Activated naive CD4-positive, alpha-beta T cell (primary cell): ENCODE measurements at places on chromosomes 7 and 10.

DNA sequence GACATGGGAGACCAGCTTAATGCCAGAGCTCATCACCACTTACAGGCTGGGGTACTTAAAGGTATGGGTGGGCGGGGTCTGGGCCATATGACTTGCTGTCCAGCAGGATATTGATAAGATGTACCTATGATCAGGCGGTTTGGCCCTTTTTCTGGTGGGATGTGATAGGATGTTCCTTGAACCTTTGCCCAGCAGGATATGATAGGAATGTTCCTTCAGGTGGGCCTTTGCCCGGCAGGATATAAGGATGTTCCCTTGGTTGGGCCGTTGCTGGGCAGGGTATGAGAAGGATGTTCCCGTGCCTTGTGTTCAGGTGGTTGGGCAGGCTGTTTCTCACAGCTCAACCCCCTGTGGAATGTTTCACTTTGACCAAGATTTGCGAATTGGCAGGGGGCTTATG is 187.2 kb upstream of the CXCL12 start:
- DNase-seq = no peak

DNA sequence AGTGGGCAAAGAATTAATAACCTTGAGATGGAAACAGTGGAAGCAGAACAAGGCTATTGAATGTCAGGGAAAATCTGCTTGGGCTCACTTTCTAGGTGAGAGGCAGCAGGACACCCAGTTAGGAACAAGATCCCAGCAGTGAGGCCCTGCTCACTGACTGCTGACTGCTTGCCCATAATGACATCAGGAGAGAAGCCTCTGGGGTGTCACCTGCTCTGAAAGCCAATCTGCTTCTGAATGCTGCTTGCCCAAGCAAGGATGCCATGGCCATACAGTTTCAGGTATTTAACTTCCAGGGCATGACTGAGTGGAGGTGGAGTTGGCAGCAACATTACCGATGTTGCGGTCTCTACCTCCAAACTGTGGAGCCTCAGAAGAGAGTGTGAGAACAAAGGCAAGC is 11.7 kb upstream of the WAPL start:
- no peak for DNase-seq

- no peak for DNase-seq
Observed at GRCh38 chr7:158186864-158187693, 400.5 kb downstream of the PTPRN2 start.

- no peak for DNase-seq
Observed at GRCh38 chr10:69817078-69817581, 15.4 kb downstream of the COL13A1 start.

- DNase-seq = no peak
Observed at GRCh38 chr10:84854439-84854838, 526.0 kb downstream of the CCSER2 start.

- no peak for DNase-seq
Observed at GRCh38 chr7:5646846-5647245, 134.6 kb downstream of the RNF216 start.

DNA sequence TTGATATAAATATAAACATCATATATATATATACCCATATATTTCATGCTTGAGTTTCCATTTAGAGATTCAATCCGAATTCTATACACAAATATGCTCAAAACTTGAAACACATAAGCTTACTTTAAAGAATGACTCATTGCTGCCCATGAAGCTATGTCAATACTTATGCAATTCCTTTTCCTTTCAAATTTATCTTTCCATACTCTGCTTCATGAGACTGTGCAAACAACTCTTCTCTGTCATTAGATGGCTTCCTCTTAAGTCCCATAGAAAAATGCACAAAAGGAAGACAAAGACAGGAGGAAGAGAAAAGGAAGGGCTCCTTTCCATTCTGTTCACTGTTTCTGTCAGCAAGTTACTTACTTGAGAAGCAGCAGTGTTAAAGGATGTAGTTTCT is 895.7 kb upstream of the SORCS1 start:
- no peak for DNase-seq

DNA sequence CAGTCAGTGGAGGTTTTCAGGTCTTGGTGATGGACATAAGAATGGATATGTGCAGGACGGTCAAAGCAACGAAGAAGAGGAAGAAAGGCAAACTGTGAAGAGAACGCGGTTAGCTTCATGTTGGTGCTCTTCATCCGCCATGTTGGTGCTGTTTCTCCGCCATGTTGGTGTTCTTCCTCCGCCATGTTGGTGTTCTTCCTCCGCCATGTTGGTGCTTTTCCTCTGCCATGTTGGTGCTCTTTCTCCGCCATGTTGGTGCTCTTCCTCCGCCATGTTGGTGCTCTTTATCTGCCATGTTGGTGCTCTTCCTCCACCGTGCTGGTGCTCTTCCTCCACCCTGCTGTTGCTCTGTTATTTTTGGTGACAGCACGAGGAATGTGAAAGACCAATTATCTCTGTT is 95.4 kb downstream of the DOCK1 start:
- DNase-seq = no peak

GRCh38 chr7:146728611-146729010 is 612.0 kb downstream of the CNTNAP2 start:
- no peak for DNase-seq

GRCh38 chr10:44990302-44990655 is 10.4 kb upstream of the ZNF22 start:
- DNase-seq = no peak

GRCh38 chr10:15571575-15571974 is 148.1 kb downstream of the ITGA8 start:
- no peak for DNase-seq
